Naive thymus-derived CD8-positive, alpha-beta T cell (primary cell): ENCODE measurements at places on chromosomes 11 and 22.
A peak's percentile ranks its signal among the peaks of the same experiment; 100 is the strongest.

GRCh38 chr11:31845331-31845730 lies 34.2 kb upstream of the PAX6 start:
- no peaks in the 10 kb centered on the region for H3K4me1 ChIP-seq
- no peaks in the 10 kb centered on the region for H3K36me3 ChIP-seq
- H3K27ac ChIP-seq: no peak overlapping the region
- H3K27me3 ChIP-seq: peaks cover 62% of the 10 kb centered on the region

GRCh38 chr11:96187822-96188221 lies 155.2 kb downstream of the MAML2 start:
- peaks cover 19% of the 10 kb centered on the region for H3K36me3 ChIP-seq
- peak overlapping the region; percentile 80 for H3K27ac ChIP-seq
- DNase-seq: no peak

GRCh38 chr11:3091081-3091845 lies 34.0 kb upstream of the CARS1 start:
- H3K4me1 ChIP-seq: peaks cover 3% of the 10 kb centered on the region
- peaks cover 5% of the 10 kb centered on the region for H3K36me3 ChIP-seq
- no peaks in the 10 kb centered on the region for H3K27me3 ChIP-seq
- no peak overlapping the region for H3K27ac ChIP-seq
- no peak overlapping the region for H3K4me3 ChIP-seq
- DNase-seq: no peak

GRCh38 chr22:50705219-50705691 lies 32.6 kb downstream of the SHANK3 start:
- no peak for DNase-seq
- peaks cover 11% of the 10 kb centered on the region for H3K4me1 ChIP-seq
- peaks cover 3% of the 10 kb centered on the region for H3K27me3 ChIP-seq
- no peak overlapping the region for H3K27ac ChIP-seq
- H3K4me3 ChIP-seq: no peak overlapping the region
- H3K36me3 ChIP-seq: no peaks in the 10 kb centered on the region

DNA sequence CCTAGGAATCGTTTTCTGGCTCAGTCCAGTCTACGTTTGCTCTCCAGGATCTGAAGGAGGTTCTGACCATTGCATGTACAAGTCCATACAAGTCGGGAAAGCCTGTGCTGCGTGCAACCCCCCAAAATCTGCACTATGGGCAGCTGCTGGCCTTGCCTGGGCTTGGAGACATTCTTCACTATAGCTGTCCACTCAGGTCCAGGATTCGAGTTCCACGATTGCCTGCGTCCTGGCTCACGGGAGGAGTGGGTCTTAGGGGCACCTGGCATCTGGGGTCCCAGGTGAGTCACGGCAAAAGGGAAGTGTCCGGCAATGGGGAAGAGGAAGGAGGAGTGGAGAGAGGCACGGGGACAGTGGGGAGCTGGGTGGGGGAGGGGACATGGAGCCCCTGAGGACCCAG lies 563.0 kb downstream of the BRD1 start:
- H3K4me1 ChIP-seq: no peaks in the 10 kb centered on the region
- no peak overlapping the region for H3K27ac ChIP-seq
- peaks cover 17% of the 10 kb centered on the region for H3K27me3 ChIP-seq
- H3K36me3 ChIP-seq: no peaks in the 10 kb centered on the region
- no peak for DNase-seq

GRCh38 chr22:49957826-49958365 lies 2.7 kb upstream of the PIM3 start:
- H3K4me3 ChIP-seq: no peak overlapping the region
- no peak for DNase-seq
- peaks cover 9% of the 10 kb centered on the region for H3K4me1 ChIP-seq
- peak overlapping the region; percentile 46 for H3K27ac ChIP-seq
- no peaks in the 10 kb centered on the region for H3K36me3 ChIP-seq

DNA sequence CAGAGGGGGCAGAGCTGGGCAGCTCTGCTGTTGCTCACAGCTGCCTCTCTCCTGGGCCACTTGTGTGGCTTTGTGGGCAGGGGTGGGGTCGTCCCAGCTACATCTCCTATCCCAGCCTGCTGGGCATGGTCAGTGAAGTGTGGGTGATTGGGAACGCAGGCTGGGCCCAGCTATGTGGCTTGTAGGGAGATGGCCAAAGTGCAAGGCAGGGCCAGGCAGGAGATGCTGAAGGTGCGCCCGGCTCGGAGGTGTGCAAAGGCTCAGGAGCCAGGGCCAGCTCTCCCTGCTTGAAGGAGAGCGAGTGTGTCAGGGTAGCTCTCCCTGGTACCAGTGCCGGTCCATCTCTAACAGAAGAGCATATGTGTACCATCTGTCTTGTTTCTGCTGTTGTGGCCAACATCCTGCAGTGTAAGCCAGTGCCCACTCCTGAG lies 8.4 kb upstream of the RANBP1 start:
- DNase-seq: no peak
- H3K27ac ChIP-seq: peak overlapping the region; percentile 79
- peaks cover 35% of the 10 kb centered on the region for H3K4me1 ChIP-seq
- no peak overlapping the region for H3K4me3 ChIP-seq
- H3K27me3 ChIP-seq: no peaks in the 10 kb centered on the region

GRCh38 chr11:45267652-45268299 lies 18.4 kb downstream of the SYT13 start:
- no peaks in the 10 kb centered on the region for H3K4me1 ChIP-seq
- H3K27ac ChIP-seq: no peak overlapping the region
- H3K27me3 ChIP-seq: peaks cover 43% of the 10 kb centered on the region
- DNase-seq: no peak

- DNase-seq: no peak
- no peaks in the 10 kb centered on the region for H3K36me3 ChIP-seq
- H3K27me3 ChIP-seq: peaks cover 2% of the 10 kb centered on the region
- no peaks in the 10 kb centered on the region for H3K4me1 ChIP-seq
- no peak overlapping the region for H3K4me3 ChIP-seq
Observed at GRCh38 chr11:83639995-83640758, 354.0 kb upstream of the CCDC90B start.
